ENCODE measurements at places on chromosomes 5 and 9.

DNA sequence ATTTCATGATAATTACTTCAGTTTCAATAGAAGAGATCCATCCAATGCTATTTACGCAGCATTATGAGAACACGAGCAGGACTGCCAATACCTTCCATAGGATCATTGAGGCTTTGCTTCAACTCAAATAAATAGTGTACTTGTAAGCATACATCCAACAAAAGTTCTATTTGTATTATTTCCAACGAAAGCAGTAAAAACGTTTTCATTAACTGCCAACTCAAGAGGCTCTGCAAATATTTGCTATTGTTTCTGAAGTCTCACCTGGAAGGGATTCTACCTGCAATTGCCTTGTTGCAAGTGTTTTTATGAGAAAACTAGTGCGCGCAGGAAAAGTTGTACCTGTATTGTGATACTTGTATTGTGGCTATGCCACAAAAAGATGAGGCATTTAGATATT, 11.0 kb upstream of the GNPDA1 start:
- no peak for DNase-seq

GRCh38 chr5:80565330-80565729, 4.8 kb downstream of the ANKRD34B start:
- no peak for DNase-seq

GRCh38 chr9:121304707-121305106, 36.7 kb downstream of the GSN start:
- DNase-seq: no peak

GRCh38 chr9:75448281-75448680, 360.0 kb downstream of the OSTF1 start:
- no peak for DNase-seq

- no peak for DNase-seq
Observed at GRCh38 chr5:150582241-150583109, 58.0 kb upstream of the SYNPO start.

GRCh38 chr5:166788050-166788449, 1503.4 kb upstream of the WWC1 start:
- DNase-seq: no peak

DNA sequence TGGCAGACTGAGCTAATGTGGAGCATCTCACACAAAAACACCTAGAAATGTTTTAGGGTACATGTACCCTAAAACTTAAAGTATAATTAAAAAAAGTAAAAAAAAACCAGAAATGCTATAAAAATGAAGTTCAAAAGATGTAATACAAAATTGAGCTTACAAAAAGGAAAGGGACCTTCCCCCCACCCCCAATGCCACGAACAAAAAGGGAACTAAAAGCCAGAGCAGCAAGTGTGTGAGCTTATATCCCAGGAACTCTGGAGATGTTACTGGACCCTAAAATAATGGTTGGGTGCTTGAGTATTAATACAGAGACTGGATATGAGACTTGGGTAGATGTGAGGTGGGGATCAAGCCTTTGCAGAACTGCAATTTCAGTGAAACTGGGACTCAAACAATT, 11.0 kb downstream of the SPATA9 start:
- no peak for DNase-seq

DNA sequence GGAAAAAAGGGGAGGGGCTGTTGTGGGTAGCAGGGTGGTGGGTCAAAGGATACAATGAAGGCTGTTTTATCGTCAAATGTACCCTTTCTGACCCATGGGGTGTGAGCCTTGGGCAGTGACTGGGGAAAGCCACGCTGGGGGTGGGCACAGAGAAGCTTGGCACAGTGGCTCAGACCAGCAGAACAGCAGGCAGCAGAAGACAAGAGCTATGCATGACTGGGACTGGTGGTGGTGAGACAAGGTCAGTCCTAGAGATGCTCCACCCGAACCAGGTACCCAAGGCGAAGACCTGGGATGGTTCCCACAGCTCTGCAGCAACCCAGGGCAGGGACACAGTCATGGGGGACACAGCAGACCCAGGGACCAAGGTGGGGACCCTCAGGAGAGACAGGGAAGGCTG, 38.3 kb downstream of the BICD2 start:
- DNase-seq: no peak

GRCh38 chr5:145161391-145161790, 673.8 kb downstream of the PRELID2 start:
- DNase-seq: no peak

DNA sequence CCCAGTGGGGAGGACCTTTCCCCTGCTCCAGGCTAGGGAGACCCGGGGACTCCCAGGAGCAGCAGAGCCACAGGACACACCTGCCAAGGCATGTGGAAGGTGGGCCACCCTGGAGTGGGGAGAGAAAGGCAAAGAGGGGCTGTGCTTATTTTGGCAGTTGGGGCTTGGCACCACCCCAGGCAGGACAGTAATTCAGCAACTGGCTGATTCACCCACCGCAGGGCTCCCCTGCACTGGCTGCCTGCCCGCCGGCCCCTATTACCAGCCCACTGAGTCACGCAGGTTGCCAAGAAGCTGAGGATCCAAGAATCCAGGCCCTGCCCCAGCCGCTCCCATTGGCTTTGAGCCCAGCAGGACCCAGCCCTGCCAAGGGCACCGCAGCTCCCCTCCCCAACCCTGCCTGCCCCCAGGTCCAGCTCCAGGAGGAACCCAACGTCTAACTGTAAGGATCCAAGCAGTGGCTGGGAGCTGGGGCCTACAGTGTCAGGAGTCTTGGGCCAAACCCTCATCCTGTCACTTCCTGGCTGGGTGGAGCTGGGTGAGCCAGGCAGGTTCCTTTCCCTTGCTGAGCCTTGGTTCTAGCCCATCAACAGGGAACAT, 14.2 kb upstream of the RALGDS start:
- DNase-seq: no peak

GRCh38 chr5:137646761-137647160, 89.1 kb downstream of the KLHL3 start:
- DNase-seq: no peak

DNA sequence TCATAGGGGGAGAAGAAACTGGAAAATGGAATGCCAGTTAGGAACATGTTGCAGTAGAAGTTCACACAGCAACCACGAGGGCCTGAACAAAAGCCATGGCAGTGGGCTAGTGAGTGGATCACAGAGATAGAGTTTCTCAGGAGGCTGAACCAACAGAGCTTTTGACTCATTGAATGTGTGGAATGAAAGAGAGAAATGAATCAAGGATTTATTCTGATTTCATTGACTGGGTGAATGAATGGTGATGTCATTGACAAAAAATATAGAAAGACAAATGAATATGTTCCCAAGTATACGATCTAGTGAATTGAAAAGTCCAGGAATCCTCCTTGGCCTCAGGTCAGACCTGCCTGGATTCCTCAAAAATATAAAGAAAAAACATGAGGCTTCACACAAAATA, 99.2 kb downstream of the ZNF462 start:
- DNase-seq: no peak

- no peak for DNase-seq
Observed at GRCh38 chr9:137919649-137920141, 42.1 kb downstream of the CACNA1B start.

DNA sequence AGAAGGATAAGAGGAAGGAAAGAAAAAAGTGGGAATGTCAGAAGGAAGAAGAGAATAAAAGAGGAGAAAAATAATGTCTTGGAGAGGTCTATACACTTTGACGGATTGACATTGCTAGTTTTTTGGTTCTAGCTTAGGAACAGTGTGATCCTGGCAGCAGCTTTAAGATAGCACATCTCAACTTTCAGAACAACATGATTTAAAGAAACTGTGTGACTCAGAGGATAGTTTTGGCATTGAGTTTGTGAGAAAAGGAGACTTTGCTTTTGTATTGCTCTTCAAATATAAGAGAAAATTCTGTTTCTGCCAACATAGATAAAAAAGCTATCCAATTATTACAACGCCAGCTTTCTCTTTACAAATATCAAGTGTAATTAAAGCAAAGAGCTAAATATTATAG, 260.7 kb upstream of the ARRDC3 start:
- DNase-seq: no peak

DNA sequence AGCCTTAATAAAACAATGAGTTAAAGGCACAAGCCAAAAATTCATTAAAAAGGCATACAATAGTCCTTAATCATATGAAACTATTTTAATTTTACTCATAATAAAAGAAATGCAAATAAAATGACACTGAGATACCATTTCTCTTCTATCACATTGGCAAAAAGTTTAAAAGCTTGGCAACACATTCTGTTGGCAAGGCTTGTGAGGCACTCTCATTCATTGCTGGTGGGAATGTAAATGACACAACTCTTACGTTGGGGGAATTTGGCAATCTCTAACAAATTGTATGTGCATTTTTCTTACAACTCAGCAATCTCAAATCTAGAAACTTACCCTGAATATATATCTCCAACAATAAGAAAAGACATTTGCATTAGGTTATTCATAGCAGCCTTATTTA, 111.6 kb downstream of the PRELID2 start:
- DNase-seq: no peak
